ENCODE measurements at places on chromosomes 3 and 15.

DNA sequence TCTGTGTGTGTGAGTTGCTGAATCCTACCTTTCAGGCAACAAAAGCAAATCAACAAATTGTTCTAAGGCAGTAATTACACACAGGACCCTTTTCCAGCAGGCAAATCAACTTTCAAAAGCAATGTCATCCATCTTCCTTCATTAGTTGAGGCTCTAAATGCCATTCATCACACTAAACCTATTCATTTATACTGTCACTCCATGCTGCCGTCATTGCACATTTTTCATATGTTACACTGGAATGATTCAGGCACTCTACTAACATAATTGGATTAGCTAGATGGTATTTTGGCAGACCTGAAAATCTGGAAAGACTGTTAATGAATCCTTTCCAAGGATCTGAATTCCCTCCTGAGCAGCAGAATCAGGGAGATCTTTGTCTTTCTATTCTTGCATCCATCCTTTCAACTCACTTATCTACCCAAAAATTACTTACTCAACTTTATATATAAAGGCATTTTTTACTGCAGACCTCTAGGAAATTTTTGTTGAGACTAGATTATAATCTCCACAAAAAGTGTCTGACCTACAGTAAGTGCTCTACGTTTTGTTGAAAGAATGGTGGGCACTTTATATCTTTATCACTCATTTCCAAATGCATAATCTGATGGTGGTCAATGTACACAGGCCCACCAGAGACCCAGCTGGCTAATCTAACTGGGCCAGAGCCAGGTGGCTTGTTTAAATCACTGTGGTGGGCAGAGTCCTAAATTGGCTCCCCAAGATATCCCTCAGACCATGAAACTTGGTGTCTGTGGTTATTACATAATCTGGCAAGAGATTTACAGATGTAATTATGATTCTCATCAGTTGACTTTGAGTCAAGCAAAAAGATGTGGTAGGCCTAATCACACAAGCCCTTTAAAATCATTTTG, 25.0 kb downstream of the MIX23 start:
- DNase-seq, result peak; percentile 41

GRCh38 chr3:67045711-67046465, 47.8 kb downstream of the KBTBD8 start:
- no peak for DNase-seq

DNA sequence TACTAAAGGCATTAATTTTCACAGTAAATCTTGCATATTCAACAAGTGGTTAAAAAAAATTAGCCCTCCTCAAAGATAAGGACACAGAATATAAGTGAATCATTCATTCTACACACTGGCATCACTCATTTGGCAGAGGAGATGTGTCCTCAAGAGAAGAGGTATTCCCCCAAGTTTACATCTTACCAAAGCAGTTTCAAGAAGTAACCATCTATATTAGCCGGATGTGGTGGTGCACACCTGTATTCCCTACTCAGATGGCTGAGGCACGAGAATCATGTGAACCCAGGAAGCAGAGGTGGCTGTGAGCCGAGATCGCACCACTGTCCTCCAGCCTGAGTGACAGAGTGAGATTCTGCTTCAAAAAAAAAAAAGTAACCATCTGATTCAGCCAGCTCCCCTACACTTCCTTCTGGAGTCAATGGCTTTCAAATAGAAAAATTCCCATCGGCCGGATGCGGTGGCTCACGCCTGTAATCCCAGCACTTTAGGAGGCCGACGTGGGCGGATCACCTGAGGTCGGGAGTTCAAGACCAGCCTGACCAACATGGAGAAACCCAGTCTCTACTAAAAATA, 15.4 kb downstream of the RAF1 start:
- DNase-seq, result no peak

DNA sequence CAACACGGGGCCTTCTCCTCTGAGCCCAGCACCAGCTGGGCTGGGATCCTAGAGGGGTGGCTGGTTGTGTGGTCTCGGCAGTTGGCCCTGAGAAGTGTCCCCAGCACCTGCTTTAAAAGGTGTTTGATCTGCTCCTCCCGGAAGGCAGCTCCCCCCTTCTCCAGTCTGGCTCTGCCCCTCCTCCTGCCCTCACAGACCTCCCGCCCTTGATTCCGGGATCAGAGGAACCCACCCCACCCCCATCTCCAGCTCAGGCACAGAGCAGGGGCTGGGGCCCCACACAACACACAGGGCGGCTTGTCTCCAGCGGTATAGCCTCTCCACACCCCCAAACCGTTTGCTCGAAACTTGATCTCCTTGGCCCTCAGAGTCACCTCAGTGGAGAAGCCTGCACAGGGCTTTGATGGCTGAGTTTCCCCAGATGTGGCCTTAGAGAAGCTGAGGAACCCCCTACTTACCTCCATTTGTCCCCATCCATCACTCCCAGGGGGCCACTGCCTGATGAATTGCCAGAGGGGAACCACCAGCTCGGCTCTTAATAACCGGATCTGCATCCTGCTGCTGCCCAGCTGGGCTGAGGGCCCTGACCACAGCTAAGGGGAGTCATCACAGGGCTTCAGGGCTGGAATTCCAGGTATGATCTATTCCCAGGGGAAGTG, 6.4 kb upstream of the STRA6 start:
- peak; percentile 70 for DNase-seq

- DNase-seq, result no peak
Measured at GRCh38 chr3:114484919-114485318, 191.1 kb downstream of the TIGIT start.

DNA sequence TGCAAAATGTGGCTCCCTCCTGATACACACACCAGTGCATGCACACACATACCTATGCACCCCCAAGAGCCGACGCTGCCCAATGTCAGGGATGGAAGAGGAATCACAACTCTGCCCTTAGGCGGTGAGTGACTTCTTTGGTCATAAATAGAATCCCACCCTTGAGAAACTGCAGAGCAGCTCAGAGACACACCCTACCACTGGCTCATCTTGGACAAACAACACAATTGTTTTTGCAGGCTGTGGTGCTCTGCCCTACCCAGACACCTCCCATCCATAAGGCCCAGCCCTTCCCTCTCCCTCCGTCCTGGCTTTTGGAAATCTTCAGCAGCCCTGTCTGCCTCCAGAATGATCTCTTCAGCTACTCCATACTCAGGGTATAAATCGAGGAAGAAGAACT, 73.8 kb upstream of the HRH1 start:
- DNase-seq, result no peak

DNA sequence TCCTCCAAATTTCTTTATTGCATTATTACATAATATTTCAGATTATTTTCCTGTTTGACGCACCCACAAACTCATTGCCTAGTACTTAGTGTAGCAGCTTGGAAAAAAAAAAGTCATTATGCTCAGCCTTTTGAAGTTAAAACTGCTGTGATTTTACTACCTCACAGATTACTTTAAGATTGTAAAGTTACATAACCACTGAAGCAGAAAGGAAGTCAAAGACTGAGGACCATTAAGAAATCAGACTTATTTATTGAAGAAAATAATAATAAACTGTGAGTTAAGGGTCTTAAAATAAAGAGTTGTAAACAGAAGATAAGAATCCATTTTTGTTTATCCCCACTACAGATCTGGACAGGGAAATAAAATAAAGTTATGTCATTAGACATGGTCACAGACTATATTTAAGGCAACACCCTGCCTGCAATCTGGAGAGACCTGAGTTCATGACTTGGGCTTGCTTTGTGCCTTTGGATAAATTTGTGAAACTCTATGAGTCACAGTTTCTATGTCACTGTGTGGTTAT, 212.1 kb upstream of the ROBO2 start:
- DNase-seq, result no peak
